Fibroblast of the conjunctiva (primary cell): ENCODE measurements at places on chromosomes 12 and 14.

DNA sequence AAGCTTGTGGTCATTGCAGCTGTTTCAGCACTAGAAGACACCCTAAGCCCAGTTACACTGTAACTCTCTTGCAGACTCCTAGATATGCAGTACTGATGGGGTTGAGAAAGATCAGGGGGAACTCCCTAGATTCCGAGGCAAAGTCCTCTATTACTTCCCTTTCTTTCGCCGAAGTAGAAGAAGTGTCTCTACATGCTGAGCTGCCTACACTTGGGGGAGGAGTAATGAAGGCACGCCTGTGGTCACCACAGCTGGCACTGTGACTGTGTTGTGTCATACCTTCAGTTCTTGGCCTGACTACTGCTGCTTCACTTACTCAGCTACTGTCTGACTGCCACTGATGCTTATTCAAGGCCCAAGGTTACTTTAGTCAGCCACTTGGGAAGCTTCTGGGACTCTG, 35.1 kb upstream of the RPL10L start:
- no peak for DNase-seq

DNA sequence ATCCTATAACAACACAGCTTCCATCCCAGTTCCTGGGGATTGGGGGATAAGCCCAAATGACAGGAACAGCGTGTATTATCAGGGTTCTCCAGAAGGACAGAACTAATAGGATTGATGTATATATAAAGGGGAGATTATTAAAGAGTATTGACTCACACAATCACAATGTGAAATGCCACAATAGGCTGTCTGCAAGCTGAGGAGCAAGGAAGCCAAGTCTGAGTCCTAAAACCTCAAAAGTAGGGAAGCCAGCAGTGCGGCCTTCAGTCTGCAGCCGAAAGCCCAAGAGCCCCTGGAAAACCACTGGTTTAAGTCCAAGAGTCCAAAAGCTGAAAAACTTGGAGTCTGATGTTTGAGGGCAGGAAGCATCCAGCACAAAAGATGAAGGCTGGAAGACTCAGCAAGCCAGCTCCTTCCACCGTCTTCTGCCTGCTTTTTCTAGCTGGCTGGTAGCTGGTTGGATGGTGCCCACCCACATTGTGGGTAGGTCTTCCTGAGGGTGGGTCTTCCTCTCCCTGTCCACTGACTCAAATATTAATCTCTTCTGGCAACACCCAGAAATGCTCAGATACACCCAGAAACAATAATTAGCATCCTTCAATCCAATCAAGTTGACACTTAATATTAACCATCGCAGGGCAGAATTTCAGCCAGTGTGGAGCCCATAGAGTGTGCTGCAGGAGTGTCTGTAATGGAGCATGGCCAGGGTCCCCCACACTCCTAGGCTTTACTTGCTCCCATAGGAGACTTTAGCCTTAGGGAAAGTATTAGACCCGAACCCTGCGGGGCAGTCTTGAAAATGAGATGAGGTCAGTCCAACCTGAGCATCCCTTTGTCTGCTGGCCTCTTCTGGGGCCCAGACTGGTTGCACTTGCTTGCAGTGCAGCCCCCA, 111.1 kb downstream of the SINHCAF start:
- DNase-seq, result no peak

DNA sequence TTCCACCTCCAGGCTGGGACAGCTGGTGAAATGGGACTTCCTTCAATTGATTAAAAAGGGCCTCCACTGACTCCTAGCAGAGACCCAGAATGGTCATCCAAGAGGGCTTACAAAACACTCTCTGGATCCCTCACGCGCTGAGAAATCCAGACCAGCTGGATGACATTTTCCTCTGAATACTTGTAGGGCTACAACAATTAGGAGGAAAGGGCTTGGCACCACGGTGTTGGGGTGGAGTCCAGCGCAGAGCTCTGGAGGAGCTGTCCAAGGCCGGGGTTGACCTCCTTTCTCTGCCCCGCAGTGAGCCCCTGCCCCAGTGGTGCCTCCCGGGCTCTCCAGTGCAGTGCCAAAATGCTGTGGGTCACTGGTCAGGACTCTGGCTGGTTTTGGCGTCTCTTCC, 189.0 kb upstream of the CCND2 start:
- no peak for DNase-seq

GRCh38 chr12:95298916-95299315, 81.3 kb downstream of the VEZT start:
- no peak for DNase-seq

- DNase-seq, result no peak
Measured at GRCh38 chr14:29823816-29824215, 103.8 kb downstream of the PRKD1 start.

DNA sequence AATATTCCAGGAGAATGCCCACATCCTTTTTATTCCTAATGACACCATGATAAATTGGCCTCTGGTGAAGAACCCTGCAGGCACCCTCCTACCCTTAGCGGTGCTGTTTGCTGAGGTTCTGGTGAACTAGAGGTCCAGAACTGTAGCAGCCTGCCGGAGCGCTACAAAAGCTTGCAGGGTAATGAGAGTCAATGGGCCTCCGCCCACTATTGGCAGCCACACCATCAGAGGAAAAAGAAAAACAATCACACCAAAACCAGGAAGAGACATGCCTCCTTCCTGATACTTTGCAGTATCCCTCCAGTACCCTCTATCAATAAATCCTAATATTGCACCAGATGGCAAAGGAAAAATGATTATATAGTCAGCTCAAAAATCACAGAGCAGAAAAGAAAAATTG, 142.9 kb downstream of the SPTSSA start:
- no peak for DNase-seq

- no peak for DNase-seq
Measured at GRCh38 chr12:52699960-52700359, 3.4 kb downstream of the KRT77 start.

GRCh38 chr12:107328442-107329133, 235.2 kb upstream of the CRY1 start:
- no peak for DNase-seq
